Stimulated activated CD4-positive, alpha-beta T cell treated with anti-CD3 and anti-CD28 coated beads, Interleukin-4, amount 100 ng/mL, for 1 hour (primary cell): ENCODE measurements at places on chromosomes 4 and X.

GRCh38 chr4:41466249-41466648 is 71.7 kb upstream of the LIMCH1 start:
- DNase-seq: no peak

- no peak for DNase-seq
These were observed 16.4 kb upstream of the SRPX start for GRCh38 chrX:38236901-38237615.

GRCh38 chr4:175418516-175418915 is 393.5 kb downstream of the GPM6A start:
- no peak for DNase-seq

- no peak for DNase-seq
These were observed 28.5 kb downstream of the CAMK2D start for GRCh38 chr4:113732967-113733527.

GRCh38 chr4:20249333-20249732 is 2.4 kb upstream of the SLIT2 start:
- no peak for DNase-seq

GRCh38 chr4:74651198-74651597 is 143.1 kb downstream of the BTC start:
- no peak for DNase-seq

GRCh38 chr4:173258866-173259265 is 75.3 kb downstream of the HMGB2 start:
- DNase-seq: no peak
